ENCODE measurements at places on chromosomes 4 and X.

DNA sequence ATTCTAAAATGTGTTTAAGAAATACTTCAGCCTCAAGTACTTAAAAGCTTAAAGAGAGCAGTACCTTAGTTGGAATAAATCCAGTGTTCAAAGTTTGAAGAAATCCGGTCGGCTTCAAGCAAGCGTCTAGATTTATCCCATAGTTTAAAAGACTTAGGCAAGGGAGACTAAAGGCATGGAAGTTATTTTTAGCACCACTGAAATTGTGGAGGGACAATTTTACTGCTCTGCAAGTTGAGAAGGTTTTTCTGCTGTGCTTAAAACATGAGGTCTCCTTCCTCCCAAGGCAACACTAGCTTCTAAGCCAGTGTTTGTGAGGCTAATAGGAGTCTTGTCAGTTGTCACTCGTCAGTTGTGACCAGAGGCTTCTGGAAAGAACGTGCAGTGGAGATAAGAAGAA lies 183.5 kb downstream of the MSL3 start:
- no peak for DNase-seq

DNA sequence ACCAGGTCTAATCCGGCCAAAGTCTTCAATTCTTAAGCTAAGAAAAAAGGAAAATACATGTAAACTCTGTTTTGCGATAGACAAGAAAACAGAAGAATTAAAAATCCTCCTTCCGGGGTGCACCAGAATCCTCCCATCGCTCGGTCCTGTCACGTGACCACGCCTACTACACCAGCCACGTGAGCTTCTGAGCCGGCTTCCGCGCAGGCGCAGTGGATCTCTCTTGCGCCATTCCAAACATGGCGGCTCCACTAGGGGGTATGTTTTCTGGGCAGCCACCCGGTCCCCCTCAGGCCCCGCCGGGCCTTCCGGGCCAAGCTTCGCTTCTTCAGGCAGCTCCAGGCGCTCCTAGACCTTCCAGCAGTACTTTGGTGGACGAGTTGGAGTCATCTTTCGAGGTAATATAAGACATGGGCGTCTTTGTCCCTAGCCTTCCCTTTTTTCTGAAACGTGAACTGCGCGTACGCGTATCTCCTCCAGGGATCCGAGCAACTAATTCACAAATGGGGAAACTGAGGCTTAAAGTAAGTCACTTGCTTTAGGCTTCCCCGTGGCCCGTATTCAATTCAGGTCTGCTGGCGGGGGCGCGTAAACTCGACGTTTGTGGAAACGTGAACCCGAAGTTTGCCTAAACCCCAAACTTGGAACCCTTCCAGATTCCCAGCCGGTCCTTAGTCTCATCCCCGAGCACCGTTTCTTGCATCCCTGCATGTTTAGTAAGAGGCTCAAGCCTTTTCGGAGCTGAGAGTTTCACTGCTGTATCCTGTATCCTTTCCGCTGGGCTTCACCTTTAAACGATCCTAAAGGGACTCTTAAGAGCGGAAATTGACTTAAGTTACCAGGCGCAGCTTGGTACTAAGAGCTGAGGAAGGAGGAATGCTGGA lies at the start of gene MED28:
Gene MED28, plus strand, starts transcription at position 226 of the 884 bp plus-strand sequence. Its CDS starts 14 bp downstream, at position 240.
- DNase-seq: peak; percentile 95

DNA sequence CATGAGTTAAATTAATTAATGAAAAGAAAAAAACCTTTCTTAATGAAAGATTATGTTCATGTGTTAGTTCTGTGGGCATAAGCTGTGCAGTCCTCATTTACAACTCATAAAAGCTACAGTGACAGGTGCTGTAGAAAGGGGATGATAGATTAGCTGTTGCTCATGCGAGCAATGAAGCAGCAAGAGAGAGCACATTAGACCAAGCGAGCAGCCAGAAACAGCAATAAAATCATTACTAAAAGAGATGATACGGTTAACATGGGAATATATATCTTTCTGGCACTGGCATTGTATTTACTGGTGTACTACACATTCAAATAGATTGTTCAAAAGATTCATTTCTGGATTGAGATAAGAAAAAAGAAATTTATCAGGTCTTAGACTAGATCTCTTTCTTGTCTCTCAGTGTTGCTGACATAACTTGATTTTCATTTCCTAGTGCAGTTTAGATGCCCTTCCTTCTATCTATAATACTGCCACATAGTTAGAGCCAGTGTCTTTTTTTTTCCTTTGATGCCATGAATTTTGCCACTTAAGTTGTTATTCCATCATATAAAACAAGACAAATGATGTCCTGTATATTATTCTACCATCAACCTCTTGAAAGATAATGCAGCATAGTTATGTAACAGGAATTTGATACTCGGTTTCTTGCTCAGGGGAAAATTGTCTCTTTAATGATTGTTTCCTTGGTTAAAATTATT lies 164.6 kb downstream of the BANK1 start:
- no peak for DNase-seq

DNA sequence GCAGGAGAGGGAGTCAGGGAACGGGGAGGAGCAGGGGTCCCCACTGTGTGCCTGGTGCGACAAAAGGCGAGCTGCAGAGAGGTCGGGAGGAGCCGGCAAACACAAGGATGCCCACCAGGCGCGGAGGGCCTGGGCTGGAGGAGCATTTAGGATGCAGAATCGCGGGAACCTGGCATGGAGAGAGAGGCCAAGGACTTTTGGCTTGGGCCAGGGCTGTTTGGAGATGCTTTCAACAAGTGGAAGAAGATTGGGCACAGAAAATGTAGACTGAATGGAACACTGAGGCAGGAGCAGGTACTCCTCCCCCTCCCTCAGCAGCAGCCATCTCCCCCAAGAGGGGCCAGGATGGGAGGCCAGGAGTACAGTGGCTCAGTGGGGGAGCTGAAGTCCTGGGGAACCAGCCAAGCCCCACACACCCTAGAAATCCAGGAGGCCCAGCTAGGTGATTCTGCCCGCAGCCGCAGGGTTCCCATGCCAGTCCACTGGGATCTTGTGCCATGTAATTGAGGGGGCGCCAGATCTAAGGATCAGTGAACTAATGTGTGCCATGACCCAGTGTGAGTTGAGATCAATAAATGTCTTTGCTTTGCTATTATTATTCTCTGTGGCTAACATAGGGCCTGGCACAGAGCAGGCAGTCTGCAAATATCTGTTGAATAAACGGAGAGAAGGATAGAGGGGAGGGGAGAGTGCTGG lies 1.1 kb upstream of the ABLIM2 start:
- no peak for DNase-seq

GRCh38 chr4:97987019-97987648 lies 156.1 kb downstream of the STPG2 start:
- DNase-seq: peak; percentile 59

All from kidney capillary endothelial cell (primary cell).